ENCODE measurements at places on chromosomes 4 and X.

DNA sequence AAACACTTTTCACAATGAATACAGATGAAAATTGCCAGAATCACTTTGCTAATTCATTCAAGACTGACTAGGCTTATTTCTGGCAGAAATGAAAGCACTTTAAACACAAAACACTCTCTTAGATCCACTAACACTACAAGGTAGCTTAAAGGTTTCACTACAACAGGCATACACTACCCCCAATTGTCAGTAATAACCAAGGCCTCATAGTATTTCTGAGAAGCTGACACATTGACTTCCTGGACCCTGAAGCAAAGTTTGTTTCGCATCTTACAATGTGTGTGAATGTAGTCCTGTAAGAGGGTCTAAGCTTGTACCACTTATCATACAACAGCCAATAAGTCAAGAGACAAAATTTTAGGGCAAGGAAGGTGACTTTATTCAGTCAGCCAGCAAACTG is 129.9 kb upstream of the FMR1 start:
- DNase-seq, result no peak

GRCh38 chr4:3253808-3254207 is 4.8 kb downstream of the MSANTD1 start:
- DNase-seq, result peak; percentile 78

GRCh38 chrX:20311505-20311904 is 44.8 kb upstream of the RPS6KA3 start:
- DNase-seq, result no peak

- DNase-seq, result no peak
These were observed 7.8 kb downstream of the DOCK11 start for GRCh38 chrX:118503260-118504041.
